ENCODE measurements at places on chromosomes 5 and 9.

- no peak for DNase-seq
Observed at GRCh38 chr5:82422751-82423181, 144.6 kb upstream of the RPS23 start.

DNA sequence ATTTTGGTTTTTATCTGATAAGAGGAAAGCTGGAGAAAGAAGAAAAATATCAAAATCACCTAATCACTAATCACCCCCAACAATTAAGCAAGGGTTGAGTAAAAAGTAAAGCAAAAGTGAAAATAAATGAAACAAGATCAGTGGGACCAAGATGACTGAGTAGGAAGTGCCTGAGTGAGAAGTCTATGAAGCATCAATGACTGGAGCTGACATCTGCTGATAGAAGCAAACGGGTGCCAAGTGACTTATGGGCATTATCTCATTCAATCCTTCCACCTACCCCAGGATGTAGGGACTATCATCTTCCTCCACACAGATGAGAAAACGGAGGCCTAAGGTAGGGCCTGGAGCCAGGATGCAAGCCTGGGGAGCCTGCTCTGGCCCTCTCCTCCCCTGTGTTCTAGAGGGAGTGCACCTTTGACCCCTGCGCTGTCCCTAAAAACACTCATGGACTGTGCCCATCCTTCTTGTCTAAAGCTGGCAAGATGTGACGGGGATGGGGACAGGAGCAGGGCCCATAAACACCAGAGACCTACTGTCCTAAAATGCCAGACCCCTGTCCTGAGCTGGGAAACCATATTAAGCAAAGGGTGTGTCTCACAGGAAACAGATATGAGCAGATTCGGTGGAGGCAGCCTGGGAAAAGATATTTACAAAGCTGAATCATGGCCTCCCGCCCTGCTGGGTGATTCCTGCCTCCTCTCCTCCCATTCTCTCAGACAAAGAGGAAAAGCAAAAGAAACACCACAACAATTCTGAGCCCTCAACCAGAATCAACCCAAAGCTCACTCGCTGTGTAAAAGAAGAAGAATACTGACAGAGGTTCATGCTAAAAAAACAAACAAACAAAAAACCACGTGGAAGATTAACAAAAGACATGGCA is 116.0 kb downstream of the AUH start:
- DNase-seq: peak; percentile 41

DNA sequence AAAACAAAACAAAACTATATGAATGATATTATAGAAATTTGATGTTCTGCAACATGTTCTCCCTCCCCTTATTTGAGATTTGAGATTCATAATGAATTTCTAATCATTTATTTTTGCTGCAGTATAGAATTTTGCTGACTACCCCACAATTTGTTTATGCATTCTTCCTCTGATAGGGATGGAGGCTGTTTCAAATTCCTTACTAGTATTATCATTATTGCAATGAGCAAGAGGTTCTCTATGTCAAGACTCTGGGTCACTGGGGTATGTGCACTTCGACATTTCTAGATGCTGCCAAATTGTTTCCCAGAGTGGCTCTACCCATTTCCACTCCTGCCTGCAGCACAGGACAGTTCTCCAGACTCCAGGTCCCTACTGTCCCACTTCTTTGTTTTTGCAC is 54.9 kb upstream of the DAB2IP start:
- DNase-seq: no peak

GRCh38 chr9:135905380-135906258 is 1.7 kb downstream of the CAMSAP1 start:
- DNase-seq: peak; percentile 23

- DNase-seq: no peak
Observed at GRCh38 chr5:95149387-95149786, 135.5 kb downstream of the MCTP1 start.

GRCh38 chr5:20497356-20497755 is 509.4 kb upstream of the CDH18 start:
- DNase-seq: no peak

GRCh38 chr5:96503501-96504236 is 70.6 kb upstream of the PCSK1 start:
- DNase-seq: no peak

GRCh38 chr5:107570805-107571531 is 99.8 kb downstream of the EFNA5 start:
- DNase-seq: no peak

DNA sequence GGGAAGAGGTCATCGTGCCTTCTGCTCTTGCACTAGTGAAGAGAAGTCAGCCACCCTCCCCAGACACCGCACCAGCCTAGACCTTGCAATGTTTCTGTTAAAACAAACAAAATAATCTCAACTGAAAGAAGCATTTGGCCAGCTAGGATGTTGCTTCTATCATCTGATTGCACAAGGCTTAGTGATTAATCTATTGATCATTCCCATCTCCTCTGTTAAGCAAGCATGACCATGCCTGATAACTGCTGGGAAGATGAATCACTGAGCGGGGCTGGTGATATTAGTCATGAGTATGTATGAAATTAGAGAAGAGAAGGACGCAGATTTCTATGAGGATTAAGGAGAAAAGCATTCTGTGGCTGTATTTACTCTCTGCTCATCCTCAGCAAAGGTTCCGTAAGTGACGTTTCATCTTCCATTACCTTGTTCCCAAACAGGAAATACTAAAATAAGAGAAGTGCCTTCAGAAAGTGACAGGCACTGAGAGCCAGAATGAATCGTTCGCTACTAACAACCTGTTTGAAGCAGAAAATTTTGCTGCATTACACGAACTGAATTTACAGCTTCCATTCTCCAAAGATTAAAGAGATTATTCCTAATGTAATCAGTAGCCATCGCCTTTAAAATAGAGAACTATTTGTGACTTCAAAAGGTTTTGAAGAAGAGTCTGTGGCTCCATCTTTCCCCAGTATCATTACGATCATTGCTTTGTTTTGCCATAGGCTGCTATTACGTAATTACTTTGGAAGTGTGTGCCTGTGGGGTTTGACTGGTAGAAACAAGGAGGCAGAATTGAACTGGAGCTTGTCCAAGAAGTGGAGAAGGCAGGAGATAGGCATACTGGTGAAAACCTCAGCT is 219.1 kb downstream of the MED10 start:
- DNase-seq: peak; percentile 4

DNA sequence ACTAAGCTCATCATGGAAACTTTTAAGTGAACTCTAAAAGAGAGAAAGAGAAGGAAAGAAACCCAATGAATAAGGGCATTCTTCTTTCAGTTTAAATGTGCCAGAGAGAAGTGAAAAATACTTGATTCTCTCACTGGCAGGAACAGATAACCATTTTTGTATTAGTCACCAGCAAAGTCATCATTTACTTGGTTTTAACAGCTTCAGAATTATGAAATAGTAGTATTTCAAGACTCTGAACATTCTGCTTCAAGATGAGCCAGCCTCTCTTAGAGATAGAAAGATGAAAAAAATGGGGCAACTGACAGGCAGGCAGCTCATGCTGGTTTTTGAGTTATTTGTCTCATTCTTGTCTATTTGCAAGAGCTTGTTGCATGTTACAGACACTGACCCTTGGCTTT is 103.5 kb downstream of the GCNT1 start:
- DNase-seq: no peak

- no peak for DNase-seq
Observed at GRCh38 chr5:115683081-115683480, 57.2 kb upstream of the TMED7 start.

DNA sequence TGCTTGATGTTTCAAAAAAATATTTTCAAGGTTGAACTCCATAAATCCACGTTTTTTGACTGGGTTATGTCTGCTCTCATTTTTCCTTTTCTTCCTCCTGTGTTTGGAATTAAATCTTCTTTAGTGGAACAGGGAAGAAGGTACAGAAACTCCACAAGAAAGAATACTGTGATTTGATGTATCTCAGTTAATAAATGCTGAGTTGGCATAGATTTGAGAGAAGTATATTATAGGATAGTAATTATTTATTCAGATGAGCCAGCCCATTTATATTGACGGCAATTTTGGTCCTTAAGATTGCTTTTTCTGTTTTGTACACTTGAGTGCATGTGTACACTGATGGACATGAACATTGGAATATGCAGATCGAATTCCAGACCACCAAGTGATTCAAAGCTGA is 481.4 kb downstream of the PSAT1 start:
- no peak for DNase-seq

DNA sequence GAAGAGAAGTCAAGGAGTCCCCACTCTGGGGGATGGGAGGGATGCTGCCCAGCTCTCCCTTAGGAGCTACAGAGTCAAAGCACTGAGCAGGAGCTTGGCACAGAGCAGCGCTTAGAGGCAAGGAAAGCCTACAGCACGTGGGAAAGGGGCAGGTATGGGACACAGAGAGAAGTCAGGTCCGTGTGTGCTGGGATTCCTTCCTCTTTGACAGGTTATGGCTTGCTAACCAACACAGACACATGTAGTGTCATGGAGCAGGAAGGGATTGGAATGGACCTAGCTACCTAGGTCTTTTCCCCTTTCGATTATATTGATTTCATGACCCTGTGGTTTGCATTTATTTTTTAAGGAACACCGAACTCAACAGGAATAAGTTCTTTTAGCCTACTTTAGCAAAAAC is 208.5 kb upstream of the TUT7 start:
- no peak for DNase-seq

- DNase-seq: no peak
Observed at GRCh38 chr9:3730511-3730922, 204.7 kb upstream of the RFX3 start.

- no peak for DNase-seq
Observed at GRCh38 chr9:37405350-37405749, 17.1 kb upstream of the GRHPR start.

DNA sequence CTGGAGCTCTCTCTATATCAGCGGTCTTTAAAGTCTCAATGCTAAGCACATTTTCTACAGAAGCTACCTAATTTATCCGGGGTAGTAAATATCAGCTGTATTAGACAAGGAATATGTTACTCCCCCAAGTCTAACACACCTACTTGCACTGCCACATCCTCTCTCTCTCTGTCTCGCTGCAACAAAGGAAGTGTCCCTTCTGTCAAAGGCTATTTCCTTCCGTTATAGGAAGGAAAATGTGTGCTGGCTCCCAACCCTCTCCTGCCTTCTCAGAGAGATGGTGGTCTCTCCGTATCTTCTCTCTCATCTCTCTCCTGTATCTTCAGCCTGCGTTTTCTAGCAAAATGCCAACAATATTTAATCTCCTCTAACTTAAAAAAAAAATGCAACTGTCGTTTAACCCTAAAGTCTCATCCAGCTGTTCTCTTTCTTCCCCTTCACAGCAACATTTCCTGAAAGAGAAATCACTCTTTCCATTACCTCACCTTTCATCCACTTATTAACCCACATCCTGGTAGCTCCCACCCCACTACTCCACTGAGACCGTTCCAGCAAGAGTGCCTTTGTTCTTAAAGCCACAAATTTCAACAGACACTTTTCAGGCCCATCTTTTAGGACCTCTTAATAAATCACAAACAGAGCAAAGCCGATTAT is 2.3 kb downstream of the TTF1 start:
- no peak for DNase-seq

DNA sequence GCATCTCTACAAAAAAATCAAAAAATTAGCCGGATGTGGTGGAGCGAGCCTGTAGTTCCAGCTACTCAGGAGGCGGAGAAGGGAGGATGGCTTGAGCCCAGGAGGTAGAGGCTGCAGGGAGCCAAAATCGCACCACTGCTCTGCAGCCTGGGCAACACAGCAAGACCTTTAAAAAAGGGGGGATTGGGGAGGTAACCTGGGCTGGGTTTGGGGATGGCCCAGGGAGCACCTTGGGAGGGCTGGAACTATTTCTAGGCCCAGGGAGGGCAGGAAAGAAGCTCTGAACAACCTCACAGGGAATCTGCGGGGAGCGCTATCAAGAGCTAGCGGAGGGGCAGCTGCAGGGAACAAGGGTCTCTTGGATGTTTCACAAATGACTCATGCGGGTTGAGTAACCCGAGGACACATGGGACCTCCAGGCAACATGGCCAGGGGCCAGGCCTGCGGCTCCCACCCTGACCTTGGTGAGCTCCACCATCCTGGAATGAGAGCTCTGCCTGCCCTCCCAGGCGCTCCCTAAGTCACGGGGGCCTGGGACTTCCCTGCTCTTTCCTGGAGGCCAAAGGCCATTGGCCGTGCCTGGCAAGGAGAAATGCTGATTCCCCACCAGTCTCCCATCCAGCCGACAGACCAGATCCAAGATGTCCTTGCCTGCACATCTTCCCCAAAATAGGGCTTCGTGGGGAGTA is 23.4 kb downstream of the SARDH start:
- DNase-seq: no peak

DNA sequence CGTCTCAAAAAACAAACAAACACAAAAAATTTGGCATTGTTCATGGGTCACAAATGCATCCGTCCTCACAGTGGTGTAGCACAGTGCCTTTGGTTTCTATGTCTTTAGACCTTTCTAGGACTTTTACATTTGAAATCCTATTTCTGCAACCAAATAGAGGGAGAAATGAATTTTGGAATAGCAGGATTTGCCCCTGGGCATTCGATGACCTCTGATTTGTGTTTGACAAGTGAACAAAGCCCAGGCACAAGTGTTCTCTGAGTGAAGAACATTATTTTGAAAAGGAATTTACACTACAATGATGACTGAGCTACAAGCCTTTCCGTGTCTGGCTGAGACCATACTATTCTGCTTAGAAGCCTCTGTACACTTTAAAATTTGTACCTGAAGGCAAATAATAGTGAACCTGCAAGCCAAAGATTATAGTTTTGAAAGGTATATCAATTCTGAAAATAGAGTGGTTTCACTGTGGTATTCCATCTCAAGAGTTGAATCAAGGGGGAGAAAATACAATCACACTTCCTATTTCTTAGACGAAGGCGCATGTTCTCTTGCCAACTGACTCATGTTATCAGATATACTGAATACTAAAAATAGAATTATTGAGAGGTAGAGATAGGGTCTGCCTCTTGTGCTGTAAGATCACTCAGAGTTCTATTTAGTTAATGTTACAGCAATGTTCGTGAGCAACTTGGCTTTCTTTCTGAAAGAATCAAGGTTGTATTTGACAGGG is 297.6 kb downstream of the KDM4C start:
- DNase-seq: no peak

DNA sequence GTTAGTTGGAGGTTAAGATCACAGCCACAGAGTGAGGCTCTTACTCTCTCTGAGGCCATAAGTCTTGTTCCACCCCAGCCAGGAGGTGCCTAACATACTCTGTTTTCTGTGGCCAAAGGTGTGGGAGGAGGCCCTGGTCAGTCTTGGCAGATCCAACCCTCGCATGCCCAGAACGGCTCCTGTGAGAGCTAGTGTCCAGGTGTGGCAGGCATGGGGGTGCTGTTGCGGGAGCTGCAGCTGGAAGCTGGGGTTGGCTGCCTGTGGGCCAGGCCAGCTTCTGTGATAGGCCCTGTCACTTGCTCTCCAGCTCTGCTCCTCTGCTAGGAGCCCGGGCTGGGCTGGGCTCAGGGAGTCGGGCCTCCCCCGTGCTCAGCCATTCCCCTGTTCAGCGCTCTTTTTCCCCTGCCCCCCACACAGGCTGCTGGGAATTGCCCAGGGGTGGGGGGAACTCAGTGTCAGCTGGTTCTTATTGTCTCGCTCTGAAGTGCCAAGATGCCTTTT is 31.6 kb downstream of the IER5L start:
- DNase-seq: no peak

GRCh38 chr5:77280036-77280435 is 69.6 kb downstream of the PDE8B start:
- no peak for DNase-seq
